Urothelium cell line (cell line): ENCODE measurements at places on chromosomes 16 and 17.

GRCh38 chr16:80525420-80525819, 15.4 kb upstream of the DYNLRB2 start:
- no peak for DNase-seq

GRCh38 chr16:12708266-12708665, 95.4 kb downstream of the CPPED1 start:
- DNase-seq, result no peak

DNA sequence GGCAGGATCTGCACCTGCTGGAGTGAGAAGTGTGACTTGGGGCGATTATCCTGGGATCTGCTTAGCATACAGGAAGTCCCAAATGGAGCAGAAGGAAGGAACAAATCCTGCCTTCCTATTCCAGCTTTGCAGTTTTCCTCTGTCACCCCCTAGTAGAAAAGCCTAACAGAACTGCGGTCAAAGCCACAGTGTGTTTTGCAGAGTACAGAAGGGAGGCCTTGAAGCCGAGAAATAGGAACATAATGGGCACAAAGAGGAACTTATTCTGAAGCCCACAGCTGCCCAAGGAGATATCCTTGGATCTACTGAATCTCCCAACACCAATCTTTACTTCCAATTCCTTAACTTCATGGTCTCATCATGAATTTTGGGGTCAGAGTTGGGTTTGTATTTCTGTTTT, 8.5 kb downstream of the KRTAP1-5 start:
- no peak for DNase-seq

- no peak for DNase-seq
Measured at GRCh38 chr16:4505356-4506147, 29.4 kb downstream of the HMOX2 start.

GRCh38 chr17:30352240-30352814, 18.5 kb upstream of the TMIGD1 start:
- DNase-seq, result no peak

DNA sequence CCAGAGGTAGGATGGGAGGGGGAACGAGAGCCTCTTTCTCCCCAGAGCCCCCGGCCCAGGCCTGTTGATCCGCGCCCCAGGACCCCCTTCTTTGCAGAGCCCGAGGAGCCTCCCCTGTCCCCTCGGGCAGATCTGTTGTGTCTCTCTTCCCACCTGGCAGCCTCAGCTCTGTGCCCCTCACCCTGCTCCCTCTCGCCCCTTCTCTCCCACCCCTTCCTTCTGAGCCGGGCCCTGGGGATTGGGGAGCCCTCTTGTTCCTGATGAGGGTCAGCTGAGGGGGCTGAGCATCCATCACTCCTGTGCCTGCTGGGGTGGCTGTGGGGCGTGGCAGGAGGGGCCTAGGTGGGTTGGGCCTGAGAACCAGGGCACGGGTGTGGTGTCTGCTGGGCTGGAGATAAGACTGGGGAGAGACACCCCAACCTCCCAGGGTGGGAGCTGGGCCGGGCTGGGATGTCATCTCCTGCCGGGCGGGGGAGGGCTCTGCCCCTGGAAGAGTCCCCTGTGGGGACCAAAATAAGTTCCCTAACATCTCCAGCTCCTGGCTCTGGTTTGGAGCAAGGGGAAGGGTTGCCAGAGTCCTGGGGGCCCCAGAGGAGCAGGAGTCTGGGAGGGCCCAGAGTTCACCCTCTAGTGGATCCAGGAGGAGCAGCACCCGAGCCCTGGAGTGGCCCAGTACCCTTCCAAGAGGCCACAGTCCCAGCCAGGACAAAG, 65.4 kb downstream of the MRC2 start:
- peak; percentile 72 for DNase-seq

DNA sequence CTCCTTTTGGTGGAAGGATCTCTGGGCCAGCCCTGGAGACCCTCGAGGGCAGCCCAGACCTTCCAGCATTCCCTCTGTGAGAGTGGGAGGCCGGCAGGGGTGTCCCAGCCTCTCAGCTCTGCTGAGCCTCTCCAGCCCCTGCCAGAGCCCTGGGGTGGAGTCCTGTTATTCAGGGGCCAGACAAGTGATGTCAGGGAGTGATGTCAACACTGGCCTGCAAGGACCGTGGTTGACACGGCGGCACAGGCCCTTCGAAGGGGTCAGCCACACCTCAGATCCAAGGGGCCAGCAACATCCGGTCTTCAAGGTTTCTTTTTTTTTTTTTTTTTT, 231.2 kb downstream of the KATNIP start:
- no peak for DNase-seq

DNA sequence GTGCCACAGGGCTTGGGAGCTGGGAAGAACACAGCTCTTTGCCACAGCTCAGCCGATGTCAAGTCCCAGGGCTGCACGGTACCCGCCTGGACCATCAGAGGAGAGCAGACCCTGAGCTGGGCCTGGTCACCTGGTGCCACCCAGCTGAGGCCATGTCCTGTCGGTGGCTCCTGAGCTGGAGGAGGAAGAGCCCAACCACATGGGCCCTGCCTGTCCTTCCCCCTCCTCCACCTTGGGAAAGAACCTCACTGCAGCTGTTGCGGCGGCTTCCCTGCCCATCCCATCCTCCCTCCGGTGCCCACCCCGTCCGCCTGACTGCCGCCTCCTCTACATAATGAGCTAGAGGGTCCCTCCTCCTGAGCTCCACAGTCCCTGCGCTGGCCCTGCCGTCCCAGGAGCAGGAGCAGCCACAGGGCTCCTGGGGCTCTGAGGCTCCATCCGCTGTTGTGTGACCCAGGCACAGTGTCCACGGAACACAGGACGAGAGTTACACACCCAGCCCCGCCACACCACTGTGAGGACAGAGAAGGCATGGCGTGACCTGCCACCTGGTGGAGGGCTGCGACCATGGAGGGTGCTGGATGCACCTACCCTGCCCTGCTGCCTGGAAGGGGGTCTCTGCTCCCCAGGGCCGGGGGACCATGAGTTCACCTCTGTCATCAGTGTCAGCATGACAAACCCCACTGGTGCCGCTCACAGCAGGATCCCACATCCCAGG, 21.4 kb upstream of the CHMP6 start:
- no peak for DNase-seq

- no peak for DNase-seq
Measured at GRCh38 chr17:72183194-72183685, 62.4 kb downstream of the SOX9 start.

GRCh38 chr17:17229416-17230384, 7.3 kb downstream of the FLCN start:
- no peak for DNase-seq

DNA sequence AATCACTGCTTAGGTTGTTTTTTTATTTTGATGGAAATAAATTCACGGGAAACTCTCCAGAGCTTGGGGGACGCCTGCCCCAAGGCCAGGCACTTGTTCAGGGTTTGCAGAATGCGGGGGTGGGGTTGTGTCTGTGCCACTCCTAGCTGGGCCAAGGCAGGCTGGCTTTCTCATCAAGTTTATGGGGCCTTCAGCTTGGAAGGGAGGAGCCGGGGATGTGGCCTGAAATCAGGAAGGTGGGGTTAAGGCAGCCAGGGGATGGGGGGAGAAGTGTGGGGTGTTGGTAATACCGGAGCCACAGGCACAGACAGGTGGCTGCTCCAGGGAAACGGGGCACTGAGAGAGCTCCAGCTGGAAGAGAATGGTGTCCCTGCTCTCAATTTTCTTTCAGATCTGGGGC, 1.7 kb upstream of the CHAD start:
- no peak for DNase-seq

- no peak for DNase-seq
Measured at GRCh38 chr17:39064819-39065218, 86.6 kb downstream of the PLXDC1 start.

- DNase-seq, result peak; percentile 63
Measured at GRCh38 chr17:37671824-37672547, 28.7 kb upstream of the DDX52 start.

GRCh38 chr17:43224146-43224705, 4.2 kb downstream of the CCDC200 start:
- no peak for DNase-seq

DNA sequence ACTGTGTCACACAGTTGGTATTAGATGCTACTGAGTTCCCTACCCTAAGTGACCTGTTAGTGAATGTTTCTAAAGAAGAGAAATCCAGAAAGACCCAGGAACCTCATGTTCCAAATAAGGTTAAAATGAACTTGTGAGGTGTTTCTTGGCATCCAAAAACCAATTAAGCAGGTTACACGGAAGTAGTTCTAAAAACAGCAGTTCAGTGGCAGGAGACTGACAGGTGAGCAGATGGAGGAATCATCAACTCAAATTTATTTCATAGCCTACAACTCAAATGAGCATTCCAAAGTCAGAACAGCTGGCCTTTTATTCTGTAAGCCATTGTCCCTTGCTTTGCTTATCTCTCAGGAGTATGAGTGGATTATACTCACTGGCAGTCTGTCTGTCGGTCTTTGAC, 188.3 kb downstream of the IRX3 start:
- DNase-seq, result no peak

GRCh38 chr17:37197336-37197735, 178.4 kb upstream of the C17orf78 start:
- no peak for DNase-seq

DNA sequence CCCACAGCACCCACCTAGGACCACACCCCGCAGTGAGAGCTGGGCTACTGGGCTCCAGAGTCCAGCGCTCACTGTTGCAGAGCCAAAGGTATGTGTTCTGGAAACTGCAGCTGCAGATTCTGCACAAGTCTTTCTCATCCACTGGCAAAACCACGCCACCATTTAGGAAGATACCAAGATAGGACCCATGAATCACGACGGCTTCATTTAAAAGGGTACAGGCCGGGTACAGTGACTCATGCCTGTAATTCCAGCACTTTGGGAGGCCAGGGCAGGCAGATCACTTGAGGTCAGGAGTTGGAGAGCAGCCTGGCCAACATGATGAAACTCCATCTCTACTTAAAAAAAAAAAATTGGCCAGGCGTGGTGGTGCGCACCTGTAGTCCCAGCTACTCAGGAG, 18.8 kb downstream of the FOXF1 start:
- no peak for DNase-seq

DNA sequence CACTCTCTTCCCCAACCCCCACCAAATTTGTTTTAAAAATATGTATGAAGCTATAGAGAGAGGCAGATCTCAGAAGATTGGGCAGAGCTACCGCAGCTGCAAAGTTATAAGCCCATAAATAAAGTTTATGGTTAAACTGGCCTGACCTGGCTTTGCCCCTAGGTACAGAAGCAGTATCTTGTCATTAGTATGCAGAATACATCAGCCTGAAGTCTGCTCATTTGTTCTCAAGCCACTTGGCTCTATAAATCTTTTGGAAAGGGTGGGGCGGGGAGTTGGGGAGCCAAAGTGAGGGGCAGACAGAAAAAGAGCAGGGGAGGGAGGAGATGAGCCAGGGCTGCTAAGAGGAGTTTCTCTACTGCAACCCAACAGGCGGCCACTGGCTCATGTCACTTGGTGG, 113.2 kb downstream of the SOX9 start:
- no peak for DNase-seq

DNA sequence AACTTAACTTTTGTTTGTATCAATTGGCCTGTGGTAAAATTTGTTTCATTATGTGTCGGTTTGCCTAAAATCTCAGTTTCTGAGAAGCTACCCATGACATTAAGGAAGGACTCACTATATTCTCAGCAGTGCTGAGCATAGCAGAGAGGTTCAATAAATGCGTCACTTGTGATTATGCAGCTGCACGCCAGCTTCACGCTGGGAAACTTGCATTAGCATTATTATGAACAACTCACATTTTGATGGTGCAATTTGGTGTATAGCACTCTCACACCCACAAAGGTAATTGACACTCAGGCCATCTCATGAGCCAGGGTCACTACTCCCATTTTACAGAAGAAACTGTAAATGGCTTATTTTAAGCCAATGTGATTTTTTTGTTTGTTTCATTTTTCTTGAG, 80.6 kb upstream of the SALL1 start:
- DNase-seq, result no peak

DNA sequence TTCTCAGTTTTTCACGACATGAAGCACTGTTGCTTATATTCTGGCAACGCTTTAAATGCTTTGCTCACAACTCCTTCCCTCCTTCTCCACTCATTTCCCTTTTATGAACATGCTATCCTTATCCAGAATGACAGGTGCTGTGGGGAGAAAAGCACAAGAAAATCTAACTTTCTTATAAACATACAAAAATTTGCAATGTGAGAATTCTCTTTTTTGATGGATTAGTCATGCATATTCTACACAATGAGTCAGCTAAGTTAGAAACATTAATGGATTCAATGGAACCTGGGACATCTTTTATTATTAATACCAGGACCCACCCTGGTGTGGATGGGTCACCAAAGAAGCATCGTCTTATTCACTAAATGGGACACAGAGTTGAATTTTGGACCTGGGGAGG, 234.6 kb upstream of the CDH5 start:
- DNase-seq, result no peak

GRCh38 chr17:29131814-29132682, 48.1 kb downstream of the MYO18A start:
- DNase-seq, result peak; percentile 46

GRCh38 chr17:75260641-75261335, 618 bp downstream of the GGA3 start:
- no peak for DNase-seq

- DNase-seq, result no peak
Measured at GRCh38 chr16:64292953-64293352, 828.9 kb downstream of the CDH11 start.

DNA sequence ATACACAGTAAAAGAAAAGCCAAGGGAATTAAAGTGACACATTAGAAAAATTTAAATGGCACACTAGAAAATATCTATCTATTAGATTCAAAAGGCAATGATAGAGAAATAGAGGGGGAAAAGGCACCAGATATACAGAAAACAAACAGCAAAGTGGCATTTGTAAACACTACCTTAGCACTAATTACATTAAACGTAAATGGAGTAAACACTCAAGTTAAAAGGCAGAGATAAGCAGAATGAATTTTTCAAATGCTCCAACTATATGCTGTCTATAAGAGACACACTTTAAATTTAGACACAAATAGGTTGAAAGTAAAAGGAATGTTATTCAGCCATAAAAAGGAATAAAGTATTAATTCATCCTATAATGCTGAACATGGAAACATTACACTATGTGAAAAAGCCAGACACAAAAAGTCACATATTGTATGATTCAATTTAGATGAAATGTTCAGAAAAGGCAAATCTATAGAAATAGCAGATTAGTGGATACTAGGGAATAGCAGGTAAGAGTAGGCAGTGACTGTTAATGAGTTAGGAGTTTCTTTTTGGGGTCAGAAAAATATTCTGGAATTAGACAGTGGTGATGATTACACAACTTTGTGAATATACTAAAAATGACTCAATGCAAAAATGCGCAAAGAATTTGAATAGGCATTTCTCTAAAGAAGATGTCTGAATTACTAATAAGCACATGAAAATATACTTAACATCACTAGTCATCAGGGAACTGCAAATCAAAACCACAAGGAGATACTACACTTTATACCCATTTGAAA, 92.4 kb downstream of the BRIP1 start:
- DNase-seq, result no peak

GRCh38 chr17:28196636-28197035, 122.4 kb upstream of the TMEM97 start:
- no peak for DNase-seq

- no peak for DNase-seq
Measured at GRCh38 chr16:50002190-50002589, 22.8 kb upstream of the CNEP1R1 start.
